Progenitor cell of endocrine pancreas (in vitro differentiated cells): ENCODE measurements at places on chromosomes 12 and 14.

GRCh38 chr14:96182546-96182945 is 22.1 kb upstream of the BDKRB2 start:
- no peak for DNase-seq

DNA sequence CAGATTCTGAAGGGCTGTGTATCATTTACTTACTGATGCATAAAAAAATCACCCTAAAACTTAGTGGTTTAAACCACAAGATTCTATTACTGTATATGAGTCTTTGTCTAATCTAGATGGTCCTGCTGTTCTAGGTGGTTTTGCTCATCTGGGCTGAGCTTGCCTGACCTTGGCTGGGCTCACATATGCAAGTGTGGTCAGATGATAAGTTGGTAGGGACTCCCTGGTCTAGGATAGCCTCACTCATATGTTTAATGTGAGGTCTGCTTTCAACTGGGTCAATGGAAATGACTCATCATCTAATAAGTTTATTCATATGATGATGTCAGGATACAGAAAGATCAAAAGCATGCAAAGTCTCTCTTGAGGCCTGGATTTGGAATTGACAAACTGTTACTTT is 887.8 kb downstream of the TRHDE start:
- DNase-seq: no peak

- no peak for DNase-seq
Observed at GRCh38 chr12:9607716-9608115, at the start of gene KLRB1. TSS of gene KLRB1 (minus strand) at chr12:9607916. CDS start at chr12:9607839, 77 bp downstream.

- DNase-seq: no peak
Observed at GRCh38 chr12:90630006-90630405, 325.0 kb downstream of the CCER1 start.

GRCh38 chr12:101053203-101053602 is 156.8 kb downstream of the SLC5A8 start:
- no peak for DNase-seq

DNA sequence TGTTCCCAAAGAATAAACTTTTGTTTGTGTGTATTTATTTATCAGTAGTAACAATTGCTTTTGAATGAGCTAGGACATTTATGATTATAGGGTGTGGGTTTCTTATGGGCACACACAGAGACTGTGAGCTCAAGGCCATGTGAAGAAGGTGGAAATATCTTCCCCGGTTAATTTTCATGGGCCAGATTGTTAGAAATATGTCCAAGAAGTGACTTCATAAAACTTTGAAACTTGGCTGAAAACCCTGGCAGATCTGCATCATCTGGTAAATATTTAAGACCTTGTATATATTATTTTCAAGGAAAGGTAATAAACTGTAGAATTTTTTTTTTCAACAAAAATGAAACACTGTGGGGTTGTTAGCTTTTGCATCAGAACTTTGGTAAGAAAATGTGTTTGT is 53.5 kb upstream of the RNU6-8 start:
- DNase-seq: no peak
